ENCODE measurements at places on chromosomes 16 and 17.

DNA sequence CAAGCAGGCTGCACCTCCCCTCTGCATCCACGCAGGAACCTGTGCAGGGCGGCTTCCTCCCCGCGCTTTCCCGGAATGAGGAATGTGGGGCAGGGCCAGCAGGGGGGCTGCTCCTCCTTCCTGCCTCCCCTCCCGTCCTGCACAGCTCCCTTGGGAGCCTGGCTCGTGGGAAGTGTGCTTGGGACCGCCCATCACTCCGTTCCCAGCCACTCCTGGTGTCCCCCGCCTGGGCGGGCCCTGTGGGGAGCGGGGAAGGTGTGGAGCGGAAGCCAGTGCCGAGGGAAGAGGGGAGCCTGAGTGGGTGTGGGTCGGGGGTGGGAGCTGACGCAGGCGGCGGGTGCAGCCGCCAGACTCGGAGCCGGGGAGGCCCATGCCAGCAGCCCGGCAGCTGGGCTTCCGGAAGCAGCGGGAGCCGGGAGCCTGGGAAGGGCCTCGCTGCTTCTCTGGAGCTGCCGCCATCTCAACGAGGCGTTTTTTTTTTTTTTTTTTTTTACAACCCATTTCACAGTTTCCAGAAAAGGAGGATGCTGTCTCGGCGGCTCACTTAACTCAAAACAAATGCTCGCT, 24.1 kb downstream of the BAHCC1 start:
- no peak for DNase-seq

- no peak for DNase-seq
These were observed 6.7 kb upstream of the MT4 start for GRCh38 chr16:56558024-56558747.

GRCh38 chr16:47884116-47884725, 271.6 kb downstream of the ABCC12 start:
- DNase-seq = no peak

DNA sequence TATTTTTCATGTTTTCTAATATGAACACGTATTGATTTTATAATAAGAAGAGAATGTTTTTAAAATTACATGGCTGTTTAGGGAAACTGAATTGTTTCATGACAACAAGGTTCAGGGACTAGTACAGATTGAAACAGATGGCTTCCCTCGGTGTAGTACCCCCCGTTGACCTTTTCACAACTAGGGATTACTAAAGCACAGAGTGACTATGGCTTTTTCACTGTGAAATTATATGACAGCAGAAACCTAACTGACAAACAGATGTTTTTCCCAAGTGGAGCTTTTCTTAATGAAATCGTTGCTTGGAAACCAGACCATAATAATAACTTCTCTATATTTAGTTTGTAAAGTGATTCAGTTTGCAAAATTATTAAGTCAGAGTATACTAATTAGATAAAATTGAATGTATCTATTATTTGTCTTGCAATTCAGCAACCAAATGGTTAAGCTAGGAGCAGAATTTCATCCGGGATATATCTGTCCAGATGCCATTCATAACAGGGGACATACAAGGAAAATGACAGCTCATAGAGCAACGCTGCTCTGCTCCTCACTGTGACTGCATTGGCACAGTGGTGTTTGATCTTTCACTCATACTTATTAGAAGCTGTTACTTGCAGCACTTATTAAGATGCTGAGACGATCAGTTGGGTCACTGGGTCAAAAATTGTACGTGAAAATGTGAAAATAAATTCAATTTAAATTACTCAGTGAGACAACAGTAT, 111.7 kb downstream of the TANGO6 start:
- peak; percentile 39 for DNase-seq

GRCh38 chr16:61576476-61576875, 459.8 kb downstream of the CDH8 start:
- no peak for DNase-seq

GRCh38 chr17:78539781-78540180, 37.4 kb downstream of the DNAH17 start:
- no peak for DNase-seq

DNA sequence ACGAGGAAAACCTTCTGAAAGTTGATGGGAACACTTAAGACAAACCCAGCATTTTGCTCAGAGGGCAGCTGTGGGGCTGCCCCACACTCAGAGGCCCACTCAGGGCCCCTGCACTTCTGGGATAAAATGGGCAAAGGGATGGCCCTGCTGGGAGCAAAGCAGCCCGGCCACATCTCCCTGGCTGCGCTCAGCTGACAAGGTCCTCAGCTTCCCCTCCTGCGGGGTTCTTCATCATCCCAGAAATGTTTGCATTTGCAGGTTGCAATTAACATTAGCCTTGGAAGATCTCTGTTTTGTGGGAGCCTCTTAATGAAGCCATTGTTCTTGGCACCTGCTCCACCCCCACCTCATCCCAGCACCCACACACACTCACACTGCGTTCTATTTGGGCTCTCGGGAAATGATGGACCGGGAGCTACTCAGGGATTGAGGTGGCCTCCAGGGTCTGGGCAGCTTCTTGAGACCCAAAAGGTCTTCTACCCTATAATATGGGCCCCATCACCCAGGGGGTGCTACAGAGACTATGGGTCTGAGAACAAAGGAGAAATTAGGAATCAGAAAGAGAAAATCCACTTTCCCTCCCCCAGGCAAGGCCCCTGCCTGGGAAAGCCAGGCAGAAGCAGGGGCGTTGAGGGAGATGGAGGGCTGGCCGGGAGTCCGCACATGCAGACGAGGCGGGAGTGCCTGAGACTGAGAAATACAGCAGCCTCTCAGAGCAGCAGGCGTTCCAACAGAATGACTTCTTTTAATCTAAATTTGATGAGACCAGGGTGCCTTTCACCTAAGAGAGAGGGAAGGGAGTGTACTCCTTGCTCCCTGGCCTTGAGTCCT, 53.7 kb upstream of the RPL38 start:
- DNase-seq = no peak

GRCh38 chr16:85424260-85425073, 188.7 kb upstream of the GSE1 start:
- no peak for DNase-seq

GRCh38 chr16:88045820-88046303, 94.6 kb downstream of the BANP start:
- peak; percentile 51 for DNase-seq

GRCh38 chr17:66287911-66288310, 14.5 kb upstream of the PRKCA start:
- no peak for DNase-seq

GRCh38 chr16:66903544-66904427, 14.9 kb downstream of the CDH16 start:
- DNase-seq = no peak

- DNase-seq = no peak
These were observed 29.7 kb upstream of the ZC3H18 start for GRCh38 chr16:88540346-88540977.

DNA sequence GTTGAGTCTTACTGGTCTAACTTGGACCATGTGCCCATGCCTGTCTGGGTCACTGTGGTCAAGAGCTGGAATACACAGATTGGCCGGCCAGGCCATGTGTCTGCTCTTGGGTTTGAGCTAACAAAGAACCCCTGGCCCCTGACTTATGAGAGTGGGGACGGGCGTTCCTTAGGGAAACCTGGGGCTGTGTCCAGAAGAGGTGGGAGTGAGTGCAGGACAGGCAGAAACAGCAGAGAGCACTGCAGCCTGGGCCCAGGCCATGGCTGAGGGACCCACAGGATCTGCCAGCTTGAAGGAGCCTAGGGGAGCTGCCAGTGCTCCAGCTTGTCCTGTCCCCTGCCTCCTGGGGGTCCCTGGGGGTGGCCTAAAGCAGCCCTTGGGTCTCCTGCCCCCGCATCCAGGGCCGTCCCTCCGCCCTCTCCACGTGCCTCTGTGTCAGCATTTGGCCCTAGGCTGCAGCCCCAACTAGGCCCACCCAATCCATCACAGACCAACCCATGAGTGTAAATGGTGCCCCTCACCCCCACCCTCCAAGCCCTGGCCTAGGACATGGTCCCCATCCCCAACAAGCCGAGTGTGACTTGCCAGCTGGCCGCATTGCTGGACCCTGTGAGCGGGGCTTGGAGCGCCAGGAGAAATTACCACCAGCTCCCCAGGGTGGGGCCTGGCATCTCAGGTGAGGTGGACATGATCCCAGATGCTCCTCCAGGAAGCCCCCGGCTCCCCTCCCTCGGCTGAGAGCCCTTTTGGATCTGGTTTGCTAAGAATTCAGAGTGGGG, 12.5 kb upstream of the DRC7 start:
- no peak for DNase-seq

GRCh38 chr16:10356870-10357842, 28.7 kb upstream of the ATF7IP2 start:
- DNase-seq = no peak

DNA sequence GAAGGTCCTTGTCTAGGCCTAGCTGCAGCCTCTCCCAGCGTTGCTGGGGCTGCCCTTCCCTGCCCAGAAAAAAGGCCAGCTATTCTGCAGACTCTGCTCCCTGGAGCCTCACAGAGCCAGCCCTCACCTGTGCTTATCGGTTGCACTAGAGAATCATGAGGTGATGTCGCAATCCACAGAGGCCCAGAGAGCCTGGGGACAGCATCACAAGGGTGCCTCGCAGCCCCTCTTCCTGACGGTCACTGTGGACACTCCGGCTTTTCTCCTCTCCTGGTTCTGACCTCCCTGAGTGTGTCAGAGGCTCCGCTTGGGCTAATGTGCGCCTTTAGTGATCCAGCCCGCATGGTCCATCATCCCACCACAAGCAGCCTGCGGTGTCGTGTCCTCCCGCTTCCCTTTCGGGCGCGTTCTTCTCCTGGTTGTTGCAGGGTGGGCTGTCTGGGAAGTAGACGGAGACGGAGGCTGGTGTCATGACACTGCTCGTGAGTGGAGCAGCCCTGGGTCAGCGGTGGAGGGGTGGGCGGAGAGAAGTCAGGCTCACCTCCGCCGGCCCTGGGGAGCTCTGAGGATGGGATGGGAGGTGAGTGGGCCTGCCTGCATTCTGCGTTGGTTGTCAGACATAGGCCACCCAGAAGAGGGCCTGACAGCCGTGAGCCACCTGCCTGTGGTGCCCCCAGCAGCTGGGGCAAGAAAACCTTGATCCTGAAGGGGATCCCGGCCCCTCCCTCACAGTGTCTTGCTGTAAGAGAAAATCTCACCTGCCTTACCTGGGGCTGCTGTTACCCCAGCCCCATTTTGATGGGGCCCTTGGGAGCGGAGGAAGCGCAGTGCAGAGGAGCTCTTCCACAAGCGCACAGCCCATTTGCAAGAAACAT, 165.9 kb upstream of the CHMP6 start:
- DNase-seq = no peak

DNA sequence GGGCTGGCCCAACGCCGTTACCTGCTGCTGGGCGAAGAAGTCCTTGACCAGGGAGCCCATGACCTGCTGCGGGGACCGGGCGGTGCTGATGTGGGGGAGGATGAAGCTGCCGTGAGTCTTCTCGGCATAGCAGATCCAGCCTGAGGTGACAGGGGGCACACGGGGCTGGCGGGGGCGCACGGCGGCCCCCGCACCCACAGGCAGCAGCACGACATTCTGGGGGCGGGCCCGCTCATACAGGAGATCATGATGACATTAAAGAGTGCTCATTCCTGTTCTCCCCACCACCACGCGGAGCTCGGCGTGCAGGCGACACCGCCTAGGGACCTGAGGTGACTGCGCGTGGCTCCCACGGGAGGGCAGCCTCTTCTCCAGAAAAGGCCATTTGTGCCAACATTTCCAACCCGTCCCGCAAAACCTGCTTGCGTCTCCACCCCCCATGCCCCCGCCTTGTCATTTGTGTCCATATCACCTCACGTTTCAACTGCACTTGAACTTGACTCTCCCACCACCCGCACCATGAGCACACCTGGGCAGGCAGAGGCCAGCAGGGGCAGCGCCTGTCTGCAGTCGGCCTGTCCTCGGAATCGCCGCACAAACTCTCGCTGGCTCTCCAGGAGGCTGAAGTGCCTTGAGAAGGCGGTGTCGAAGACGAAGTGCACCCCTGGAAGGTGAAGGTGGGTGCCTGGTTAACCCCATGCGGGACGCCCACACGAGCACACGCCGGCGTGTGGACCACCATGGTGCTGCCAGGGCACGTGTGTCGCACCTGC, 6.4 kb downstream of the CIAO3 start:
- no peak for DNase-seq

DNA sequence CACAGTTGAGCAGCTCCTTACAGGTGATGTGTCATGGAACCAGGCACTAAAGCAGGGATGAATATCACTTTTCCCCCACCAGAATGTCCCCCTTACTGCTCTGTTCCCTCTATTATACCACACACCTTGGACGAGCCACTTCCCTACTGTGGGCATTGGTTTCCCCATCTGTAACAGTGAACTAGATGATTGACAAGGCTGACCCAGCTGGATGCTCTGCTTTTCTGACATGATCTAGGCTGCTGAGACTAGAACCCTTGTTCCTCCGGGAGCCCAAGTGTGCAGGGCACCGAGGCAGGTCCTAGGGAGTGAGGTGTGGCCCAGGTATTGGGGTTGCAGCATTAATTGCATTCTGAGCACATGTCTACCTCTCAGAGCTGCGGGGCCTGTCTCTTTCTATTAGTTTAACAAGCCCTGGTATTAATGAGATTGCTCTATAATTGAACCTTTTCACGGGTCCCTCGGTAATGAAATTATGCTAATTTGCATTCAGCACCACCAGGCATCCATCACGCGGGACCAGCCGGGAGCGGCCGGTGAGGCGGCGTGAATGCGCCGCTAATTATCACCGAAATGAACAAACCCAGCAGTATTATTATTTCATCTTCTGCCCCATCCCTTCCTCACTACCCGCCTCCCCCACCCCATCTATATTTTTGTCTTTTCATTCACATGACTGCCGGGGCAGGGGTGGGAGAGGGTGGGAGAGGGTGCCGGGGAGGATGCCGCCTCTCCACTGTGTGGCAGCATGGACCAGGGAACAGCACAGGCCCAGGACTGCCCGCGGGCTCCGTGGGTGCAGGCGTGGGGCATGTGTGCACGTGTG, 121.1 kb downstream of the CYLD start:
- no peak for DNase-seq

GRCh38 chr17:36730857-36731490, 129.6 kb downstream of the MRM1 start:
- no peak for DNase-seq

DNA sequence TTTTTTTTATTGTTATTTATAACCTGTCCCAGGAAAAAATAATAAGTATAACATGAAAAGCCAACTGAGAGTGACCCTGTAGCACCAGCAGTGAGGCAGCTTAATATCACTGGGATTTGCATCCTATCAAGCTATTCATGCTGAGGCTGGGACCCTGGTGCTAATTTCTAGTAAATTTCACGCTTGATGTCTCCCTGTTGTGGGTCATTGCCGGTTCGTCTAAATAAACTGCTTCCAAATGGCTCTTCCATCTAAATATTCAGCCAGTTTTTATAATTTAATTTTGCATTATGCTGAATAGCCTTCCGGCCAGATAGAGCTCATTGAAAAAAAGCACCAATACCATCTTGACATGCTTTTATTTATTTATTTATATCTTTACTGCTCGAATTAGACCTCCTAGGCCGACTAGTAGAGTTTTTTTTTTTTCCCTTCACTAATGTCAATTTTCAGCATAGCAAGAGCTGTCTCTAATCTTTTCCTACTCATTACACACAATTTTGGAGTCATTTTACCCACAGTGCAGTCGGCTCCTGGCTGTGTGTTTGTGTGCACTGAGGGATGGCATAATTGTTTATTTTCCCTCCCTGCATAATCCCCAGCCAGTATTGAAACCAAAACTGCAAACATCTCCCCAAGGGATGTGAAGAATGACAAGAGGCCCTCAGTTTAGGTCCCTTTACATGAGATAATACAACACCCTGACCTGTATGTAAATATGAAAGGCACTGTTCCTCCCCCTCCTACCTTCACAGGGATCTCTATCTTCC, 168.8 kb downstream of the AATF start:
- DNase-seq = no peak

GRCh38 chr17:59466946-59467801, 98.2 kb upstream of the DHX40 start:
- DNase-seq = no peak

GRCh38 chr17:55743103-55743679, 7.7 kb upstream of the PCTP start:
- no peak for DNase-seq
